ENCODE measurements at places on chromosomes 12 and 14.

DNA sequence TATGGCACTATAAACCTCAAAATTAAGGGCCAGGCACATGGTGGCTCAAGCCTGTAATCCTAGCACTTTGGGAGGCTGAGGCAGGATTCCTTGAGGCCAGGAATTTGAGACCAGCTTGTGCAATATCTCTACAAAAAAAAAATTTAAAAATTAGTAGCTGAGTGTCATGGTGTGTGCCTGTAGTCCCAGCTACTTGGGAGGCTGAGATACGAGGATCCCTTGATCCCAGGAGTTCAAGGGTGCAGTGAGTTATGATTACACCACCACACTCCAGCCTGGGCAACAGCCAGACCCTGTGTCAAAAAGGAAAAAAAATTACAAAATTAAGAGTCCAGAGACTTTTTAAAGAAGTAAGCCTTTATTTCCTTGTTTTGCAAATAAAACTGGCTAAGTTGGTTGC, 1.8 kb upstream of the GCN1 start:
- no peak for DNase-seq

DNA sequence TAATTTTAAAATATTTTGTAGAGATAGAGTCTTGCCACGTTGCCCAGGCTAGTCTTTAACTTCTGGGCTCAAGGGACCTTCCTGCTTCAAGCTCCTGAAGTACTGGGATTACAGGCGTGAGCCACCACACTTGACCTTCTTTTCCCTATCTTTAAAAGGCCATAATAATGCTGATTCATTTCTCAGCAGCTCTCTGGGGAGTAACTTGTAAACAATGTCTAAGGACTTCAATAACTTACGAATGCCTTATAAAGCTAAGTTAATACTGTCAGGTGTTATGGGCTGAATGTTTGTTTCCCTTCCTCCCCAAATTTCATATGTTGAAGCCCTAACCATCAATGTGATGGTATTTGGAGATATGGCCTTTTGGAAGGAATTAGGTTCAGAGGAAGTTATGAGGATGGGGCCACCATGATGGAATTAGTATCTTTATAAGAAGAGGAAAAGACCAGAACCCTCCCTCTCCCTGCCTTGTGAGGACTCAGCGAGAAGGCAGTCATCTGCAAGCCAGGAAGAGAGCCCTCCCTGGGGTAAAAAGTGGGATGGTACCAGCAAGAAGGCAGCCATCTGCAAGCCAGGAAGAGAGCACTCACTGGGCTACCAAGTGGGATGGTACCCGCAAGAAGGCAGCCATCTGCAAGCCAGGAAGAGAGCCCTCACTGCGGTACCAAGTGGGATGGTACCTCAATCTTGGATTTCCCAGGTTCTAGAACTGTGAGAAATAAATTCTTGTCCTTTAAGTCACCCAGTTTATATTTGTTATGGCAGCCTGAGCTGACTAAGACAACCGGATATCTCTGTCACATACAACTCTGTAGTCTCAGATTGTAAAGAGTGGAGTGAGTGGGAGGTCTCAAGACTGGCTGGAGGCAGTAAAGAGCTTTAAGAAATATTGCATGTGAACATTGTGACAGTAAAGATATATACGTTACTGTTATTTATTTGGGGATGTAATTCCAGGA, 16.3 kb upstream of the YBX3 start:
- DNase-seq: no peak

DNA sequence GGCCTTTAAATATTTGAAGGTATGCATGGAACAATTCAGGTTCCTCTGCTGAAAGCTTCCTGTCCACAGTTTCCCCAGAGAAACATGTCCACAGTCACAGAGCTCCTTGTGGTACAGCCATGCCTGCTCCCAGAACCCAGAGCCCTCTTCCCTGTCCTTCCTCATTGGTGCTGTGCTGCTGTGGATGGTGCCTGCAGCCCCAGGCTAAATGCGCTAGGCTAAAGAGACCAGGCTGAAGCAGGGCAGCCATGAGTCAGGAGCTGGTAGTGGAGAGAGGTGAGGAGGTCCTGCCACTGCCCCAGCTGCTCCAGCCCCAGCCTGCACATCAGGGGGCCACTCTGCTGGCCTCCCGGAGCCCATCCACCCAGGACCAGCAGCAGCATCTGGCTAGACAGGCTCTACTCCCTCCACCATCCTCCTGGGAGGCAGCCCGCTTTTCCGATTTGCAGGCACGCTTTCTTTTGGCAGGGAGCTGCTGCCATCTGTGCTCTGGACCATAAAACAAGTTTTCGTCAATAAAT, 65.4 kb upstream of the DDX11 start:
- no peak for DNase-seq

DNA sequence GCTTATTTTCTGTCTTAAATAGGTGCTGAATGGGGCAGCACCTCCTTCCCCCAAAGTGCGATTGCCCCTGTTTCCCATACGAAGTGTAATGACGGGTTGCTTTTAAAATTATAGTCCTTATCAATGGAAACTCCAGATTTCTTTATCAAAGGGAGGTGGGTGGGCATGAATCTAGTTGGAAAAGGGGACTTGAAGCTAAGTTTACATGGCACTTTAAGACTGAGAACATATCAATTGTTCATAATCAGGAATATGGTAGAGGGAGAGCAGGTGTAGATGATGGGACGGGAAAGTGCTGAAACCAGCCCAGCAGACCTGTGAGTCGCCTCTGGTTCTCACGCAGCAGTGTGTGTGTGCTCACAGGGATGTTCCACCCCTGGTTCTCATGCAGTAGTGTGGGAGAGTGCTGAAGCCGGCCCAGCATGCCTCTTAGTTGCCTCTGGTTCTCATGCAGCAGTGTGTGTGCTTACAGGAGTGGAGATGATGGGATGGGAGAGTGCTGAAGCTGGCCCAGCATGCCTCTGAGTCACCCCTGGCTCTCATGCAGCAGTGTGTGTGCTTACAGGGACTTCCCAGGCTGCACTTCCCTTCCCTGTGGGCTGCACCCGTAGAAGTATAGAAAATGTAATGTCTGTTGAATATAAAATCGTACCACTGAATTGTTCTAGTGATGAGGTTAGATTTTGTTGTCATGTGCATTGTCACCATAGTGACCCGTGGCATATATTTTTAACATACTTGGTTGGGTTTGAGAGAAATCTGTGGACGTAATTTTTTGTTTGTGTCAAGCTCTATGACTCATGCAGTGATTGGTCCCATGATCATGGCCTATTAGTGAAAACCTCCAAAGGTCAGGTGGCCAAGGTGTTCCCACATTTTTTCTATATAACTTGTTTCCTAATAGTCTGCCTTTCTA, 51.6 kb downstream of the GPATCH2L start:
- no peak for DNase-seq

GRCh38 chr14:58455593-58456265, 28.2 kb downstream of the KIAA0586 start:
- DNase-seq: no peak

- no peak for DNase-seq
These were observed 310.2 kb downstream of the APAF1 start for GRCh38 chr12:98955284-98955683.

GRCh38 chr14:104353921-104354701, 215.7 kb downstream of the KIF26A start:
- no peak for DNase-seq

GRCh38 chr12:70415987-70416386, 49.9 kb downstream of the KCNMB4 start:
- DNase-seq: no peak

- no peak for DNase-seq
These were observed 185.8 kb downstream of the EGLN3 start for GRCh38 chr14:33764876-33765650.

DNA sequence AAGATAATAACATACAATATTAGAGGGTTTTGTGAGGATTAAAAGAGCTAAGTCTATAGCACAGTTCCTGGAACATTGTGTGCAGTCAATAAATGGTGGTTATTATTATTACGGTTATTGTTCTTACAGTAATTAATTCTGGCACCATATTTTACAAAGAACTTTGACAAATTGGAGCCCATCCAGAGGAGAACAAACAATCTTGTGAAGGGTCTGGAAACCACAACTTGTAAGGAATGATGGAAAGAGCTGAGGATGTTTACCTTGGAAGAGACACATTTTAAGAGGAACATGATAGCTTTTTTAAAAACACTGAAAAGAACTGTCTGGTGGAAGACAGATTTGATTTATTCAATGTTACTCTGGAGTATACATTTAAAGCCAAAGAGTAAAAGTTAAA, 150.5 kb upstream of the KRR1 start:
- DNase-seq: no peak

DNA sequence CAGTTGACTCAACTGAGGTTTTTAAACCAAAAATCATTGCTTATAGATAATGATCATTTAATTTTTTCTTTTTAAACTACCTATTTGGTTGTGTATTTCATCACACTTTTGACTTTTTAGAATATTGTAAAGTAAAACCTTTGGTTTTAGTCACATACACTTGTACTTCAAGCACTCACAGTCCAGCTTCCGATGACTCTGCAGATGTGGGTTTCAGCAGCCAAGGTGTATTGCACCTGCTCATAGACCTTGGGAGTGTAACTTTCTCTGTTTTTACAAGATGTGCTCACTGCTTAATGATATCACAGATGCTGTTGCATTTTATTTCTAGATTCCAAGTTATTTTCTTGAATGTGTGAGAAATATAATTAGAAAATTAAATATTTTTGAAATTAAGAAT, 188.3 kb upstream of the SLC38A2 start:
- no peak for DNase-seq

- DNase-seq: no peak
These were observed 1.3 kb downstream of the ARHGEF40 start for GRCh38 chr14:21071225-21072030.

DNA sequence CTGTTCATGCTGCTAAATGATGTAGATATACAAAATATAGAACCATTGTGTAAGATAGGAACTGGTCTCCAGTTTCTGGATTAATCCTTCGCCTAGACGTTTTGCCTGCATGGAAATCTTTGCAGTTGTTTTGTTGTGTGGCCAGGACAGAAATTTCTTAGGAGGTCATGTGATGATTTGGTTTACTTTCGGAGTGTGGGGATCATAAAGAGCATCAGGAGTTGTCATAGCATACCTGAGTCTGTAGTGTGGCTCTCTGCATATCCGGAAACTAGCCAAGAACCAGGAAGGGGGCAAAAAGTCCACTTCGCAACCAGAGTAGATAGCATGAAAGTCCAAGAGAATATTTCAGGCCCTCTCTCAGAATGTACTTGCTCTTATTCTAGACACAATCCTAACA, 3.1 kb downstream of the SAMD4A start:
- no peak for DNase-seq

GRCh38 chr12:52073531-52074381, 4.0 kb downstream of the ATG101 start:
- DNase-seq: no peak

DNA sequence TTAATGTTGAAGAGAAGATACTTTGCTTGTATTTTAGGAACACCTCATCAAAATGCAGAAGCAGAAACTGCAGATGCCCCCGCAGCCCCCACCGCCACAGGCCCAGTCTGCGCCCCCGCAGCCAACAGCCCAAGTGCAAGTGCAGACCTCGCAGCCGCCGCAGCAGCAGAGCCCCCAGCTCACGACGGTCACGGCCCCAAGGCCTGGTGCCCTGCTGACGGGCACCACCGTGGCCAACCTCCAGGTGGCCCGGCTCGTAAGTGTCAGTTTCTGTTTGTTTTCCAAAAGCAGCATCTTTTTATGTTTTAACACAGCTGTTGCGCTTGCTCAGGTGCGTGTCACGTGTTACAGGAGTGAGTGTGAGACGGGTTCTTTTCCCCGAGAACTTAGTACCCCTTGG, 79.5 kb downstream of the DDX51 start:
- DNase-seq: no peak

GRCh38 chr12:57451233-57451778, 3.8 kb upstream of the INHBE start:
- peak; percentile 97 for DNase-seq

DNA sequence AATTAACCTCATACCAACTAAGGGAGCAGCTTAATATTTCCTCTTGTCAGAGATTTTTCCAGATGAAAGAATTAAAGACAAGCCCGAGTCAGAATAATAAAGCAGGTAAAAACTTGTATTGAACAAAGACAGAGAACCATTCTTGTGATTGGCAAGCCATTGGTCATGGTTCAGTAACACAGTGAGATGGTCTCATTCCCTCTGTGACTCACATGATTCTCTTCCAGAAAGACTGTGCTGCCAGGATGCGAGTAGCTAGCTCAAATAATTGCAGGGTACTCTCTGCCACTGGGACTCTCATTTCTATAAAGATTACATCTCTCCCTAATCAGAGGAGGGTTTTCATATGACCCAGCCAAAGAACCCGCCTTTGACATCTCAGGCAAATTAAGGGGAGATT, 179.4 kb downstream of the PHLDA1 start:
- DNase-seq: no peak

DNA sequence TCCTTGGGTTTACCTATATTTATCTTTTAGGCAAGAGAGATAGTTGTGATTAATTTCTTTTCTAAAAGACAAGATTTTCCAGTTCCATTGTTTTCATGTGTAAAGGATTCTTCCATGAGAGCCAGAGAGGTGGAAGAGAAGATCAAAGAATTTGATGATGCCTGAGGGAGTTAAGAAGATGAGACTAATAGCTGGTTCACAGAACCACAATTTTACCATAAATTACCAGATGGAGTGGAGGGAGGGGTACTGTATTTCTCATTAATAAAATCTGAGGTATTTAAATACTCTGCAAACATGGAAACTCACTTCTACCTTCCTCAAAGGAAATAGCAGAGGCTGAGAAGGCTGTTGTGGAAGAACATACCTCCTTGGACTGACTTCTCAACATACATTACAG, 34.6 kb downstream of the ALKBH1 start:
- DNase-seq: no peak

DNA sequence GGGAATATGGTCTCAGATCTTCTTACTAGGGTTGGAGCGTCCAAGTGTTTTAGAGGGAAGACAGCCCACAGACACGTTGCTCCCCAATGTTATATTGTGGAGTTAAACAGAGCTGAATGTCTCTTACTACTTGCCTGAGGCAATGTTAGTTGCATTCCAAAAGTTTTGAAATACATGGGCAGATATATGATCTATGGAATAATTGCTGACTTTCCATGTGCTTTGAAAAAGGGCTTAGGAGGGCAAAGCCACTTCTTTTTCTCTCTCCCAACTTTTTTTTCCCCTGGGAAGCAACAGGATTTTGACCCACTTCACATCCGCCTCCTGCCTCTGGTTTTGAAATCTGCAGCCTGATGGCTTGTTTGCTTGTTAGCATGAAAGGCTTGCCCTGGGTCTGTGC, 33.7 kb upstream of the PAX9 start:
- no peak for DNase-seq

Measured in left lobe of liver (tissue), 2 donors.